ENCODE measurements at places on chromosomes 3 and 15.

- DNase-seq: no peak
These were observed 35.7 kb upstream of the SPSB4 start for GRCh38 chr3:141015481-141015880.

GRCh38 chr3:128794067-128794768, 68.2 kb downstream of the RAB7A start:
- peak; percentile 77 for DNase-seq

DNA sequence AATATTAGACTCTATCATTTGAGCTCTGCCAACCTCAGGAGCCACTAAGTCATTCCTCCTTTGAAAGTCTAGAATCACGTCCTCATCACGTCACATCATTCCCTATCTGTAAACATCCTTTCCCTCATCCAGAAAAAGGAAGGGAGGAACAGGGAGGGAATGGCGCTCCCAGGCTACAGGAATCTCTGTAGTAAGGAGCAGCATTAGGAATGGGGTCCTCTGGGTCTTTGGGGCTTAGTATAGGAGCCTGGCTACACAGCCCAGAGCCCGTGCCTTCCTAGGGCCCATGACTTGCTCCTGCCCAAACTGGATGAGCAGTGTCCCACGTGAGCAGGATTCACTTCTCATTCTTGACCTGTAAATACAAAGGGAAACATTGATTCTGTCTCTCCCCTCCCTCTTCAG, 1.6 kb downstream of the TAGLN3 start:
- no peak for DNase-seq

- DNase-seq: no peak
These were observed 33.7 kb downstream of the SLC2A2 start for GRCh38 chr3:170992854-170993253.

- DNase-seq: no peak
These were observed 107.9 kb downstream of the P3H2 start for GRCh38 chr3:190012784-190013183.

DNA sequence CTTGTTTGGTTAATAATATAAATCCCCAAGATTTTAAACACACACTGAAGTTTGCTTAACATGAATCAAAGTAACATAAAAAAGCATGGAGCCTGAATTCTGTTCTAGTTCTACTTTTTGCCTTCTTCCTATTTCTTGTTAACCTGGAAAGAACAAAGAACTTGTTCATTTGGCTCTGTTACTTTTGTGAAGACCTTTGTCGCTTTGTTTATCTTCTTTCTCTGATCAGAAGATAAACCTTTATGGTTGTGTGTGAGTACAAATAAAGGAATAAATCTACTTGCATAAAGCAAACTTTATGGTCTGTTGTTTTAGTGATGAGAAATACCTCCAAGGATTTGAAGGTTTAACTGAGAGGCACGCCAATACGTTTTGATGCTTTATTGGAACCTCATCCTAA, 210.1 kb upstream of the SATB1 start:
- DNase-seq: no peak

- DNase-seq: no peak
These were observed 44.0 kb downstream of the SYNM start for GRCh38 chr15:99148851-99149276.

DNA sequence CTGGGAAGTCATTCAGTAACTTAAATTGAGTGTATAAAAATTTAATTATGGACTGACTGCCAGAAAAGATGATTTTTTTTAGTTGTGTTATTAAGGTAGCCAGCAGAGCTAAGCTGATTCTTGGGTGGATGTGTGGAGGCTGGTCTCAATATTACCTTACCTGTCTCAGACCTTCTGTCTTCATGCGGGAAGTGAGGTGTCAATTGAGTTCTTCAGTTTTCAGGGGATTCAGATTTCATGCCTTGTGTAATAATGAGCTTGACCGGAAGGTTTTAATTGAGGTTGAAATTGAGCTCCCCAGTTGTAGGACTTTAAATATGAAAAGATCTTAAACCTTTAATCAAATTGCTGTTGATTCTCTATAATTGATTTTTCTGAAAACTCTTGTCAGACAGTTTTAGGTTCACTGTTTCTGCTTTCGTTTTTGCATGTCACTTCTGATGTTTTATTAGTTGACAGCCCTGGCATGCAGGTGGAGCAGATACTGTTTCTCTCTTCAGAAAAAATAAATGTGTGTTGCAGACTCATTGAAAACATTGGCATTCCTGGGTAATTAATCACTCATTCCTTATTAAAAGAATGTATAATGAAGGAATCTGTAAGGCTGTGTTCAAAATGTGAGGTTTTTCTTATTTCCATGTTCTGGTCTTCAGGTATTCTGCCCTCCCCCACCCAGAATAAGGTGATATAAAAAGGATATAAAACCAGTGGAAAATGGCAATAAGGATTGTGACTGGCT, 54.5 kb downstream of the PSMD6 start:
- no peak for DNase-seq

DNA sequence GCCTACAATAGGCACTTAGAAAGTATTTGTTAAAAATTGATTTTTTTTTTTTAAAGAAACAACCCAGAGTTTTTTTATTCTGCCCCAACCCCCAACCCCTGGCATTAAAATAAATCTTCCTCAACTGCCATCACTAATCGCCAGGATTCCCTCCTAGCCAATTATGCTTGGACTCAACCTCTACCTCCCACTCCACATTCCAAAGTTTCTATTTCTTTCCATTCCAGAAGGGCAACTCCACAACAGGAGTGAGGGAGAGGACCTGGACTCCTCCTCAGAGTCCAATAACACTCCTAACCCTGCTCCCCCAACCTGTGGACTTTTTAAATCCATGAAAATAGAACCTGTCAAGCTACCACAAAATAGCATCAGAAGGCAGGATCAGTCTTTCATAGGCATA, 99.4 kb downstream of the ADAMTS9 start:
- no peak for DNase-seq

- DNase-seq: no peak
These were observed 70.9 kb upstream of the RGMA start for GRCh38 chr15:93159930-93160329.

- no peak for DNase-seq
These were observed 99.6 kb downstream of the OXSM start for GRCh38 chr3:25889525-25889917.

- no peak for DNase-seq
These were observed 75.6 kb downstream of the PDZRN3 start for GRCh38 chr3:73549051-73549600.

GRCh38 chr3:11944052-11944673, 60.0 kb upstream of the SYN2 start:
- no peak for DNase-seq

GRCh38 chr15:77647961-77648360, 15.2 kb upstream of the LINGO1 start:
- DNase-seq: no peak

DNA sequence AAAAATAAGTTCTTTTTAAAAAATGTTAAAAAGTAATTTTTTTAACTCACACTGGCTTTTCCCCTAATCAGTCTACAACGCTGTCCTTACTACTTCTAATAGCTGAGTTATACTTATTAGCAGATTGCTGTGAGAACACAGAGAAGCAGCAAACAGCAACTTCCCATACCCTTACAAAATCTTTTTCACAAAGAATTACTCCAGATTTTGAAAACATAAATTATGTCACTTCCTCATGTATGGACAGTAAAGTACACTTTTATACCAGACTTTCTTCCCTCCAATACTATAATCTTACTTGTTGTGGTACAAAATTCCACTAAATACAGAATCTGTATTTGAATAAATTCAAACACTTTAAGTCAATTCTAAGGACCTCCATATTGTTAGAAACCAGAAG, 2.1 kb downstream of the PHC3 start:
- DNase-seq: no peak

- peak; percentile 47 for DNase-seq
These were observed 701 bp downstream of the SGO1 start for GRCh38 chr3:20185331-20185678.

DNA sequence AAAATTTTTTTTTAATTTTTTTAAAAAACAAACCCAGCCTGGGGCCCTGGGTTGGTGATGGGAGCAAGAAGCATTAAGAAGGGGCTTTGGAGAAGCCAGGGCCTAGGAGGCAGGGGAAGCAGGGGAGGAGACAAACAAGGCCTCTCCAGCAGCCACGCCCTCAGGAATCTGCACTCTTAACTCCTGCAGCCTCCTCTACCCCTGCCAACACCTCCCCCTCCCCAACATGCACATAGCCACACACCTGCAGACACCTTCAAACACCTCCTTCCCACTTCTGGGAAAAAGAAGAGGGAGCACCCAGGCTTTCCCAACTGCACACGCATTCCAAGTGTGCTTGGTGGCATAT, 2.7 kb upstream of the DCAF1 start:
- DNase-seq: no peak

DNA sequence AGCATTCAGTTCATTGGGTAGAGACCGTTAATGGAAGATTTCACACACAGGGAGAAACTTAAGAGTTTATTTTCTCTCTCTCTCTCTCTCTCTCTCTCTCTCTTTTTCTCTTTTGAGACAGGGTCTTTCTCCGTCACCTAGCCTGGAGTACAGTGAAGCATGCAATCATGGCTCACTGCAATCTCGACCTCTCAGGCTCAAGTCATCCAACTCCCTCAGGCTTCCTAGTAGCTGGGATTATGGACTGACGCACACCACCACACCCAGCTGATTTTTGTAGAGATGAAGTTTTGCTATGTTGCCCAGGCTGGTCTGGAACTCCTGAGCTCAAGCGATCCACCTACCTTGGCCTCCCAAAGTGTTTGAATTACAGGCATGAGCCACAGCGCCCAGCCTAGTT, 1.6 kb downstream of the WDR72 start:
- DNase-seq: no peak

DNA sequence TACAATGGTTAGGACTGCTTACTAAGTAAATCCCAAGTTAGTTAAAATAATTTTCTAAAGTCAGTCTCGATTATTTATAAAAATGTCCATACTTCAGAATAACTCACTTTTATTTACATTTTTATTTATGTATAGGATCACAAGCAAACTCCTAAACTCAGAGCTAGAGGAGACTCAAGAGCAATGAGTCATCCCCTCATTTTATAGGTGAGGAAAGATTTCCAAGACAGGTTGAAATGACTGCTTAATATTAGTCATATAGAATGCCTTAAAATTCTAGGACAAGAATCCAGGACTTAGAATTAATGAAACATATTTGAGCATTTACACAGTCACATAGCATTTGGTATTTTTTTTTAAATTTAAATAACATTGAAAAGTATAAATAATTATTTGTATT, 983.8 kb downstream of the SI start:
- DNase-seq: no peak
